ENCODE measurements at places on chromosomes 5 and 9. TPM values are rescaled to one million over a fixed set of nuclear protein-coding genes. Genes with fewer than 3 reads are reported as not detected.

INSL4 gene
- not detected for total RNA-seq

LSM11 gene
- total RNA-seq: 0.98 TPM

TBC1D9B gene
- total RNA-seq: 65.2 TPM

C5orf52 gene
- total RNA-seq: not detected

- H3K4me3 ChIP-seq: no peak overlapping the region
- H3K27ac ChIP-seq: no peak overlapping the region
- H3K27me3 ChIP-seq: no peaks in the 10 kb centered on the region
Measured at GRCh38 chr5:9456435-9457042, 89.3 kb downstream of the SEMA5A start.

DNA sequence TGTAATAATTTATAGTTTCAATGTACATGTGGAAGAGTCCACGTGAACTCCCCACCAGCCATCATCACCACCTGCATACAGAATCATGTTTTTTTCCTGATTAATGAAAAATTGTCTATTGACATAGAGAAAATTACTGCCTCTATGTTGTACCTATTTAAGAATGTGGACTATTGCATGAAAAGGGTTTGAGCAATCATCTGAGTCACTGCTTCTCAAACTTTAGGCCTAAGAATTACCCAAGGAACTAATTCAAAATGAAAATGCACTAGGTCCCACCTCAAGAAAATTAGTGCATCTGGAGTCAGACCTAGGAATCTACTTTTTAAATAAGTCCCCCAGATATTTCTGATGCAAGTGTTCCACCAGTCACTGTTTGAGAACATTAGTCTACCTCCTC, 709.3 kb downstream of the MAT2B start:
- H3K4me1 ChIP-seq: no peaks in the 10 kb centered on the region
- no peak overlapping the region for H3K27ac ChIP-seq
- no peaks in the 10 kb centered on the region for H3K27me3 ChIP-seq
- no peak overlapping the region for H3K4me3 ChIP-seq
- DNase-seq: no peak
- H3K36me3 ChIP-seq: no peaks in the 10 kb centered on the region

DNA sequence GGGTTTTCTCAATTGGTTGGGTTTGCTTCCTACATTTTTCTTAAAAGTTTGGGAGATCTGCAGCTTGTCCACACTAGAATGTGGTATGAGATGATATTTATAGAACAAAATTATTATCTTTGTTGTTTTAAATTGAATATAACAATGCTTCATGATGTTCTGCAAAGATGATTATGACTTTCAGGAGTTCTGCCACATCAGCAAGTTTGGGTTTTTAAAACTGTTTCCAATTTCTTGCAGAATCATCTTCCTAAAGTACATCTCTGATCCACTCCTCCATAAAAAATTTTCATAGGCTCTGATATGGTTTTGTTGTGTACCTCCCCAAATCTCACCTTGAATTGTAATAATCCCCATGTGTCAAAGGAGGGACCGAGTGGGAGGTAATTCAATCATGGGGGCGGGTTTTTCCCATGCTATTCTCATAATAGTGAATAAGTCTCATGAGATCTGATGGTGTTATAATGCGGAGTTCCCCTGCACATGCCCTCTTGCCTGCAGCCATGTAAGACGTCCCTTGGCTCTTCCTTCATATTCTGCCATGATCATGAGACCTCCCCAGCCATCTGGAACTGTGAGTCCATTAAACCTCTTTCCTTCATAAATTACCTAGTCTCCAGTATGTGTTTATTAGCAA, 119.1 kb upstream of the PTGER4 start:
- no peaks in the 10 kb centered on the region for H3K36me3 ChIP-seq
- no peak overlapping the region for H3K4me3 ChIP-seq
- H3K27me3 ChIP-seq: no peaks in the 10 kb centered on the region
- no peaks in the 10 kb centered on the region for H3K4me1 ChIP-seq
- no peak for DNase-seq

GRCh38 chr5:123545506-123545905, 33.5 kb downstream of the CSNK1G3 start:
- H3K4me1 ChIP-seq: no peaks in the 10 kb centered on the region
- H3K4me3 ChIP-seq: no peak overlapping the region
- no peaks in the 10 kb centered on the region for H3K27me3 ChIP-seq
- H3K27ac ChIP-seq: no peak overlapping the region
- no peaks in the 10 kb centered on the region for H3K36me3 ChIP-seq

DNA sequence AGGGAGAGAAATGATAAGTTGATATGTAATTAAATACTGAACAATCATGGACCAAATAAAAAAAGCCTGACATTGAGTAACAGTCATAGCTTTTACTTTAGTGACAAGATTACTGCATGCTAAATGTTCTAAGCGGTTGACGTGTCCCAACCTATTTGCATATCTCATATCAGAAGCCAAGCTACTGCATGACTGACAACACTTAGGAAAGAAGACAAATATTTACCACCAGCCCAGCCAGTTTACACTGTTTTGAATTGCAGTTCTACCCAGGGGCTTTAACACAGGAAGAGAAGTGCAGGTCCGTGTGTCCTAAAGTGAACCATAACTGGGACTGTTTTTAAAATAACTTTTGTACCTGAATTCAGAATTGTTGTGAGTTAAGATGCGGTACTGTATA, 219.9 kb downstream of the PRDM9 start:
- no peaks in the 10 kb centered on the region for H3K36me3 ChIP-seq
- no peak overlapping the region for H3K4me3 ChIP-seq
- no peaks in the 10 kb centered on the region for H3K27me3 ChIP-seq
- DNase-seq: peak; percentile 66

- DNase-seq: no peak
- no peak overlapping the region for H3K27ac ChIP-seq
- no peaks in the 10 kb centered on the region for H3K36me3 ChIP-seq
- H3K27me3 ChIP-seq: no peaks in the 10 kb centered on the region
Measured at GRCh38 chr5:167147879-167148278, 1143.6 kb upstream of the WWC1 start.

DNA sequence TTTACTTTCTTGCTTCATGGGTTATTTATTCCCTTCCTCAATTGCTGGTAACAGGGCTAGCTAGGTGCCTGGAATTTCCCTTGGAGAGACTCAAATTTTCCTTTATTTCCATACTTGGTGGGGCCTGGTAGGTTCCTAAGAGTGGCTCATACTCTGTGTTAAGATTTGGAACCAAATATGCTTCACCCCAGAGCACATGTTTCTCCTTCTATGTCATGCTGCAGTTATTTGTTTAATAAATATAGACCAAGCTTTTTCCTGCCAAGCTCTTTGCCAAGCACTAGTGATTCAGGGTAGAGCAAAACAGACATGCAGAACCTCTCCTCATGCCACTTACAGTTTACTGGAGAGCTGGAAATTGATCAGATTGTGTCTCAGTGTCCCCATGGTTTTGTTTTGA, 290.3 kb upstream of the SGCD start:
- no peaks in the 10 kb centered on the region for H3K27me3 ChIP-seq
- no peaks in the 10 kb centered on the region for H3K36me3 ChIP-seq
- no peak overlapping the region for H3K4me3 ChIP-seq

DNA sequence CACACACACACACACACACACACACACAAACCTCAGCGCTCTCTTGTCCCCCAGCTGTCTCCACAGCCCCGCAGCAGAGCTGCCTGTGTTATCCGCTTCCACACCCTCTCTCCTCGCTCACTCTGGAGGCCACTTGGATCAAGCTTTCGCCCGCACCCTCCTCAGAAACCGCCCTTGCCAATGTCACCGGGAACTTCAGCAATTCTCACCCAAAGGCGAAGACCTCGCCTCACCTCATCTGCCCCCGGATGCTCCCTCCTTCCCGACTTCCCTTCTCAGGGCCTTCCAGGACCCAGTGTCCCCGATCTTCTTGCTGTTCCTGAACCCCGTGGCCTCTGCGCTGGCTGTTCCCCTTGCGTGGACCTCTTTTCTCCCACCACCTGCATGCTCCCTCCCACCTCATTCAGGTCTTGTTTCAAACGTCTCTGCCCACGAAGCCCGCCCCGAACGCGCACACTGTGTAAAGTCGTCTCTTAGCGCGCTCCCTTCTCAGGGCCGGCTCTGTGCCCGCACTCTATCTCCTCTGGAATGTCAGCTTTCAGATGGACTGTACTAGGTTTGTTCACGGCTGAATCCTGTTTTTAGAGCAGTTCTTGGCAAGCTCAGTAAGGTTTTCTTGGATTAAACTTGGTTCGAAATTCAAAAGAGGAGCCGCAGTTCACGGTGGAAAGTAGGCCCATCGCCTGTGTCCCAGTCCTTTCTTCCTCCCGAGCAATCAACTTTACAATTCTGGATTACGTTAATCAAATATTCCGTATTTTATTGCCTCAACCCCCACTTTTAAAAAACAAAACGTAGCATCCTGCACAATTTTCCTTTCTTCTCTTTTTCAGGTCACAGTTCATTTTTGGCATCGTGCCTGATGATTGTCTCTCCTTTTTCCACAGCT, 1.0 kb upstream of the TRIM7 start:
- no peak for DNase-seq
- no peaks in the 10 kb centered on the region for H3K36me3 ChIP-seq
- no peaks in the 10 kb centered on the region for H3K4me1 ChIP-seq
- no peaks in the 10 kb centered on the region for H3K27me3 ChIP-seq
- no peak overlapping the region for H3K27ac ChIP-seq

DNA sequence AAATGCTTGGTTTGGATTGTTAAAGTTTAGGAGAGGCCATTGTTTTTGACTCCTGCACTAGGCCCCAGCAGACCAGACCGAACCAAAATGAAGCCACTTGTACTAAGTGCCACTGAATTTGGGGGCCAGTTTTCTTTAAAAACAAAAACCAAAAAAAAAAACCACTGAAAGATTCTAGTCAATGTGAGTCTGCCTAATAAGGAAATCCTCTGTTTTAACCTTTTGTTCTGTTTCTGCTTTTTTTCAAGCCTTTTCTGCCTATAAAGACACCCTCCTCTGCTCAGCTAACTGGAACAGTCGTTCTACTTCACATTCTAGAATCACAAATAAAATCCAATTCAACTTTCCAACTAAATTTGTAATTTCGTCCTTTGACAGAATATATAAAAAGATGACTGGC, 64.9 kb downstream of the SERINC5 start:
- no peak overlapping the region for H3K4me3 ChIP-seq
- H3K27ac ChIP-seq: no peak overlapping the region
- peaks cover 3% of the 10 kb centered on the region for H3K36me3 ChIP-seq
- DNase-seq: no peak

- H3K4me3 ChIP-seq: no peak overlapping the region
- peak overlapping the region; percentile 36 for H3K27ac ChIP-seq
- H3K36me3 ChIP-seq: peaks cover 40% of the 10 kb centered on the region
- peaks cover 3% of the 10 kb centered on the region for H3K4me1 ChIP-seq
- no peak for DNase-seq
- no peaks in the 10 kb centered on the region for H3K27me3 ChIP-seq
Measured at GRCh38 chr9:33041432-33042188, 16.5 kb downstream of the DNAJA1 start.

DNA sequence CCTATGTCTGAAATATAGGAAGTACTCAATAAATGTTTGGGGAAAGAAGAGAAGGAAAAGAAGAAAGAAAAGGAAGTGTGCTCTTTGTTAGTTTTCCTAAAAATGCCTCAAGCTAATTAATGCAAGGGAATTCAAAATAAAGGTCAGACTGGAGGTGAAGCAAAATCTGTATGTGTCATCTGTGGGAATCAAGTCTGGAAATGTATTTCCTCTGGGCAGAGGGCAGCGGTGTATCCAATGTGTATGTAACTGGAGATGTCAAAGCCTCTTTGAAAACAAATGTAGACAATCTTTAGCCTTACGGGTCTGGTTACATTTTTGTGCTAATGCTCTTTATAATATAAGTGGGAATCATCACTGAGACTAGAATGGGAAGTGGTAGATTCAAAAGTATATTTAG, 471.4 kb downstream of the MAN2A1 start:
- H3K36me3 ChIP-seq: no peaks in the 10 kb centered on the region
- no peak overlapping the region for H3K27ac ChIP-seq
- H3K4me1 ChIP-seq: no peaks in the 10 kb centered on the region
- no peak for DNase-seq
- no peaks in the 10 kb centered on the region for H3K27me3 ChIP-seq

GRCh38 chr9:107218829-107219485, 64.1 kb upstream of the RAD23B start:
- no peak overlapping the region for H3K27ac ChIP-seq
- no peak for DNase-seq
- H3K4me3 ChIP-seq: no peak overlapping the region
- no peaks in the 10 kb centered on the region for H3K4me1 ChIP-seq

GRCh38 chr5:168683247-168683926, 104.2 kb upstream of the PANK3 start:
- no peak overlapping the region for H3K27ac ChIP-seq
- H3K36me3 ChIP-seq: no peaks in the 10 kb centered on the region
- no peak overlapping the region for H3K4me3 ChIP-seq

GRCh38 chr5:138212828-138213160, 329 bp downstream of the CDC23 start:
- H3K27ac ChIP-seq: peak overlapping the region; percentile 63
- H3K27me3 ChIP-seq: no peaks in the 10 kb centered on the region
- no peaks in the 10 kb centered on the region for H3K36me3 ChIP-seq
- H3K4me1 ChIP-seq: no peaks in the 10 kb centered on the region

- no peaks in the 10 kb centered on the region for H3K36me3 ChIP-seq
- no peak for DNase-seq
- H3K4me1 ChIP-seq: no peaks in the 10 kb centered on the region
Measured at GRCh38 chr5:114223866-114224265, 138.0 kb upstream of the KCNN2 start.

DNA sequence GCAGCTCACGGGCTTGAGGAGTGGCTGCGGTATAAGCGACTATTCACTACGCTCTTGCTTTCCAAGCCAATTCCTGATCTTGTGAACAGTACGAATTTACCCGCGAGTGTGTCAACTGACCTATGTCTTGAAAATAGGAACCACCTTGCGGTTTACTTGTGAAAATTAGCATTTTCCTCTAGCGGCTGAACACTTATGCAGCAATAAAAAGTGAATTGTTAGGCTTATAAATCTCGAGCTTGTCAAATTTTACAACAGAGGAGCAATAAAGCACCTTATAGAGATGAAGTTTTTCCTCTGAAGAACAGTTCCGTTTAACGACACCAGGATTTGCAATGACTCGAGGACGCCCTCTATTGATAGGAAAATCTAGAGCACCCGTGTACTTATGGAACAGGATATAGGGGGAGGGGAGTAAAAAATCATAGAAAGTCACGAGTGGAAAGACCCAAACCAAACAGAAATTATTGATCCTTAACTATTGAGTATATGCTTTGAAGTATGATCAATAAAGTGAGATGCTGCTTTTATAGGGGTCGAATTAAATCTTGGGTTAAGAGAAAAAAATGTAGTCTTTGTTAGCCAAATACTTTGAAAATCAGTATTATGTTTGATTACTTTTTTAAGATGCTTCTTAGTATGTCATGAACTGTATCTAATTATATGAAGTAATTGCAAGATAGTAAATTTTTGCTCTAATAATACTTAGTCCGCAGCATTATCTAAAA, 1.9 kb upstream of the RGMB start:
- peak overlapping the region; percentile 2 for H3K27ac ChIP-seq
- no peaks in the 10 kb centered on the region for H3K36me3 ChIP-seq
- no peaks in the 10 kb centered on the region for H3K27me3 ChIP-seq
- H3K4me3 ChIP-seq: peak overlapping the region; percentile 57
- DNase-seq: no peak

- no peaks in the 10 kb centered on the region for H3K36me3 ChIP-seq
- no peak for DNase-seq
- H3K27ac ChIP-seq: no peak overlapping the region
- no peaks in the 10 kb centered on the region for H3K27me3 ChIP-seq
- H3K4me3 ChIP-seq: no peak overlapping the region
Measured at GRCh38 chr5:179497636-179498340, 52.6 kb upstream of the RUFY1 start.
